ENCODE measurements at places on chromosomes 1 and 21.
A peak's percentile ranks its signal among the peaks of the same experiment; 100 is the strongest.

DNA sequence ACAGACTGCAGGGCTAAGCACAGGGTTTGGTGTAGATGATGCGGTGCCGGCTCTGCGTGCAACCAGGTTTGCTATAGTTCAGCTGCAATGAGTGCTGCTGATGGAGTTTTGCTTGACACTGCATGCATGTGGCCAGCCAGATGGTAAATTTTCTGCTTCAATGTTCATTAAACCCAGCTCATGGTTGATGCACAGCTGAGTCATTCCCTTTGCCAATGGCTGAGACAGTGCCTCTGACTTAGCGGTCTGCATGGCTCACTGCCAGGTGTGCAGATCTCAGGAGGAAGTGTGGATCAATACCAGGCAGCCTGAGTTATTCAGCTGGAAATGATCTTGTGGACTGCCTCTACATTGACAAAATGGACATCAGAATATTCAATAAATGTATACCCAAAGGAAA, 172.7 kb upstream of the ZP4 start:
- no peak for DNase-seq

DNA sequence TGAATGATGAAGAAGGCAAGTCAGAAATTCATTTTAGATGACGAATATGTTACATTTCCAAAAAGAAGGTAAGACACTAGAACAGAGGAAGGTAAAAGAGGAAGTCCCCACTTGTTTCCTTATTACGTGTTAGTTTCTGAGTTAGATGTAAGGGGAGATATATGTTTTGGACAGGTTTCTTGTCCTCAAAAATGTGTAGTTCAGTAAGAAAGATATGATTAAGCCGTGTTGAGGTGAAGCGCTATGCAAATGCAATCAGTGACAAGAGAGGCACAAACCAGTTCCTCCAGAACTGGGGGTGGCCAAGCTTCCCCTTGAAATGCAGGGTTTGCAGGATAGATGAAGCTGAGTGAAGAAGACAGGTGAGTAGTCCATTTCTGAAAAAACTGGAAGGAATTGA, 293.3 kb upstream of the RUNX1 start:
- no peak for DNase-seq

GRCh38 chr1:7299994-7300393, 471.1 kb upstream of the VAMP3 start:
- no peak for DNase-seq

DNA sequence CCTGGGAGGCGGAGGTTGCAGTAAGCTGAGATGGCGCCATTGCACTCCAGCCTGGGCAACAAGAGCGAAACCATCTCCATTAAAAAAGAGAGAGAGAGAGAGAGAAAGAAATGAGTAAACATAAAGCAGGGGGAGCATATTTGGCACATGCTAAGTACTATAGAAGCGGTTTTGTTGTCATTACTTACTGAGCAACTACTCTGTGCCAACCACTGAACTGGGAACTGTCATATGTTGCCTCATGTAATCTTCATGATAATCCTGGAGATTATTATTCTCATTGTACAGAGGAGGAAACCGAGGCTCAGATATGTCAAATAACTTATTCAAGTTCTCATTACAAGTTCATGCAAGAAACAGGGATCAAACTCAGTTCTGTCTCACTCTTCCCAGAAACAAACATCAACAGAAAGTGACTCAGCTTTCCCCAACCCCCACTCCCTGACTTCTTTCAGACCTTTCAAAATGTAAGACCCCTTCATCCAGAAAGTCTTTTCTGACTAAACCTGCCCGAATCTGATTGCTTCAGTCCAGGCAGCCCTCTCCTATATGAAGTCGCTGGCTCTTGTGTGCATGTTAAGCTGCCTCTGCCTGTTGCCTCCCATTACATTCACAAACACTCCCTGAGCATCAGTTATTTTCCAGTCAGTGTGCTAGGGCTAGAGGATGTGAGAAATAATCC, 23.5 kb downstream of the LAMB3 start:
- DNase-seq = no peak

DNA sequence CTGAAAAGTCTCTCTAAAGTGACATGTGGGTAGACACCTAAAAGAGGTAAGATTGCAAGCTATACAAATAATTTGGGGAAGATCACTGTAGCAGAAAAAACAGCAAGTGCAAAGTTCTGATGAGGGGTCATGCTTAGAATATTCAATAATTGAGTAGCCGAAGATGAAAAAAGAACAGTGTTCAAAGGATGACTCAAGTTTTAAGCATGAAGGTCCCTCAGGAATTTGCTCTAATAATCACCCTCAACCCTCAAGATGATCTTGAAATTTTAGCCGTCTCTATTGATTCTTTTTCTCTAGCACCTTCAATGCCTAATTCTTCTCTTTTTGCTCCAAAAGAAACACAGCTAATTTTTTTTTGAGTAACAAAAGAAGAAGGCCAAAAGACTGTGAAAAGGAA, 190.6 kb upstream of the ZNHIT6 start:
- DNase-seq = no peak

DNA sequence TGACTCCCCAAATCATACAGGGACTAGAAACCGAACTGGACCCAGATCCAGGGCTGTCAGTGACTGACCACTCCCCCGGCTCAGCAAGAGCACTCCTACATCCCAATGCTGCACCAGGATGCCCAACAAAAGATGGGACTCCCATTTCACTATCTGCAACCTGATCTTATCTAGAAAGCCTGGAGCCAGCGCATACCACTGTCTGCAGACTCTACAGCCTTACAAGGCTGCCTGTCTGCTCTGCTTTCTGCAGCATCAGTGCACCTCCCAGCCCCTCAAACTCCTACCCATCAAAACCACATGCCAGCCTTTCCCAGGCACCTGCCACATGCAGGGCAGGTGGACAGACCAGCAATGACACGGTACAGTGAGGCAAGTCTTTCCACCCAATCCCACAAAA, 52.2 kb downstream of the SSBP3 start:
- DNase-seq = no peak

GRCh38 chr1:185880330-185880729, 146.1 kb downstream of the HMCN1 start:
- DNase-seq = no peak

- no peak for DNase-seq
Observed at GRCh38 chr1:203036135-203036534, 9.8 kb downstream of the PPFIA4 start.

- no peak for DNase-seq
Observed at GRCh38 chr1:41388510-41388909, 27.3 kb downstream of the FOXO6 start.

GRCh38 chr1:173222149-173223030, 15.3 kb upstream of the TNFSF4 start:
- DNase-seq = no peak

DNA sequence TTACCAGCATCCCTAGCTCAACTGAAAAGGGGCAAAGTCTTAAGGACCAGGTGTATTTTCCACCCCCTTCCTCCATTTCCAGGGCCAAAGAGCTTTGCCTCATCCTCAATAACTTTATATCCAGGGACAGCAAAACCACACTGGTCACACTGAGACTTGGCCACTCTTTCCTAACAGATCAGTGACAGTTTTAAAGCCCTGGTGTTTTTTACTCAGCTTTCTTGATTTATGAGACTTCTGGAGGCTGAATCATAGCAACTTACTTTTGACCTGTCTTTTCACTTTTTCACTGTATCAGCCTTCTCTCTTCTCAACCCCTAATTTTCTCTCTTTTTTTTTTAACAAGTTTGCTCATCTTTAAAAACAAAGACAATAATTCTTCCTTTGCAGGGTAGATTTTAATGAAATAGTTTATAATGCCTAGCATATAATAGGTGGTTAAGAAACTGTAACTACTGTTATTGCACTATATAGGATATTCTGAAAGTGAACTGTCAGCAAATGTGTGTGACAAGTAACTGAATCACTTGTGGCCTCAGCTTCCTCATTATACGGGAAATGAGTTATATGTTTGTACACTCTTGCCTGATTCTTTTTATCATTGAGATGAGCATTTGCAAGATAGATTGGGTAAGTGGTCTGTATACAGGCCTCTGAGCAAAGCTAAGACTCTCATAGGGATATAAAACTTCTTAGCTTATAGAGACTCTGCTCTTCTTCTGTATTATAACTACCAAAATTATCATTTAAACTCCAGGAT, 19.7 kb upstream of the DYNLT5 start:
- DNase-seq = no peak

DNA sequence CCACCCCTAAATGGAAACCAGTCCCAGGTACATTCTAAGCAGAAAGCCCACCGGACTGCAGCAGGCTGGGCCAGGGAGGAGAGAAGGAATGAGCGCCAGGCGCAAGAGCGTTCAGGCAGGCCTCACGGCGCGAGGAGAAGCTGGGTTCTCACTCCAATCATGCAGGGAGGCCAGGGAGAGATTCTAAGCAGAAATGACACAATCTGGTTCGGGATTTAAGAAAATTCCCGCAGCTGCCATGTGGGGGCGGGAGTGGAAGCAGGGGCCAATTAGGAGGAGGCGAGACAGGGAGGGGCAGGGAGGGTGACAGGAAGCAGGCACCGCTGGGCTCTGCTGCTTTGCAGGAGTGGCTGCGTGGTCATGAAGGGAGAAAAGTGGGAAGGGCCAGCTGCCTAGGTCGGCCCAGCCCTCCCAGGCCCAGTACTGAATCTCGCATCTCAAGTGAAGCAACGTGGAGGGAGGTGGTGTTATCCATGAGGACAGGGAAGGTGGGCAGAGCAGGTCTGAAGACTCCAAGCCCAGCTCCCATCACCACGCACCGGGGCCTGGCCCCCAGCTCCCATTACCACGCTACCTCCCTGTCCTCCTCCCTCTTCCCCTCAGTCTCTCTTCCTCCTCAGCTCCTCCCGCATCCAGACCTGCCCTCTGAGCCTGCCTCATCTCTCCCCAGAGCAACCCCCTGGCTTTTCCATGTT, 11.8 kb downstream of the NPHP4 start:
- no peak for DNase-seq

GRCh38 chr1:168688644-168689326, 40.2 kb downstream of the DPT start:
- DNase-seq = peak; percentile 44

GRCh38 chr1:226123591-226124471, 61.3 kb downstream of the H3-3A start:
- no peak for DNase-seq

DNA sequence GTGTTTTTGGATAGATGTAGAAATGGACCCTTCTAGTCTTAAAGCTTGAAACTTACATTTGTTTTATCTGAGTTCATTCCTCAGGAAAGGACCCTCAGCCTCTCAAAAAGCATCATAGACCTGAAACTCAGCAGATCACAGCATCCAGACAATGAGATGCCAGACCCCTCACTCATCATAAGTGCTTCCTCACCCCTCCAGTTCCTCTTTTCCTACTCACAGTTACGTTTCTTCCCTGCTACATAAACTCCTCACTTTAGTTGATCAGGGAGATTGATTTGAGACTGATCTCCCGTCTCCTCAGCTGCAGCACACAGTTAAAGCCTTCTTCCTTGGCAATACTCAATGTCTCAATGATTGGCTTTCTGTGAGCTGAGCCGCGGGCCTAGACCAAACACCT, 282.0 kb downstream of the FAM72C start:
- DNase-seq = no peak

DNA sequence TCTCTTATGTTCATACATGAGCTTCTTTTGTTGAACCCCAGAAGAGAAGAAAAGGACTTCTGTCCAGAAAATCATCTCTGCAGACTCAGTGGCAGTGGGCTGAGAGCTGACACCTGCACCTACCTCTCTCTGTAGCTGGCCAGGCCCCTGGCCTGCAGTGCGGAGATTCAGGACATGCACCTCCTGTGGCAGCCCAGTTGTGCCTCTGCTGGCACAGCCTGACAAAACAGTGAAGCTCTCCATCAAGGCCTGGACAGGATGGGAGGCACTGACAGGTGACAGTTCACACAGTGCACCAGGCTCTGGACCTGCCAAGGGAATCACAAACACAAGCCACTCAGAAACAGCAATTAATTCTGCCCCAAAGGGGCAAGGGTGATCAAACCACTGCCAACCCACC, 88.8 kb downstream of the TGFBR3 start:
- no peak for DNase-seq

DNA sequence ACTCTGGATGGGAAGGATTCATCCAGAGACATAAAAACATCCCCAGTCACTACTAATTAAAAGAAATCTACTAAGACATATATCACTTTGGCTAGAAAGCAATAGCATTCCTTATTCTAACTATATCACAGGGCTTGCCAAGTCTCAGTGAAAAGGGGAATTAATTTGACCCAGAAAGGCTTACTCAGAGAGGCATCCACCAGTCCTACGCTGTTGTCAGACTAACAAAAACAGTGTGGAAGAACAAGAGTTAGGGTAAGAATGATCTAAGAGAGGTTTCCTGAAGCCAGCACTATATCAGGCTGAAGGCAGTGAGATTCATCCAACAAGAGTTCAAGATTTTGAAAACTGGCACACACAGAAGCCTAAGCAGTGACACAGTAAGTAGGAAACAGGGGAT, 126.1 kb downstream of the GDAP2 start:
- DNase-seq = no peak

Measured in NCI-H1417 treated with DMSO at 0.1 percent for 48 hours (cell line).